Stimulated activated CD4-positive, alpha-beta T cell treated with anti-CD3 and anti-CD28 coated beads, Interleukin-1b, Interleukin-23, amount 100 ng/mL, for 4 hours (primary cell): ENCODE measurements at places on chromosomes 12 and 14.

GRCh38 chr14:104680056-104680805 is 9.2 kb upstream of the INF2 start:
- DNase-seq: no peak

- DNase-seq: no peak
Measured at GRCh38 chr14:89425931-89426330, 8.9 kb upstream of the FOXN3 start.

- DNase-seq: no peak
Measured at GRCh38 chr12:115255257-115255656, 571.3 kb upstream of the TBX3 start.

GRCh38 chr14:63328787-63329737 is 10.3 kb upstream of the GPHB5 start:
- DNase-seq: no peak

DNA sequence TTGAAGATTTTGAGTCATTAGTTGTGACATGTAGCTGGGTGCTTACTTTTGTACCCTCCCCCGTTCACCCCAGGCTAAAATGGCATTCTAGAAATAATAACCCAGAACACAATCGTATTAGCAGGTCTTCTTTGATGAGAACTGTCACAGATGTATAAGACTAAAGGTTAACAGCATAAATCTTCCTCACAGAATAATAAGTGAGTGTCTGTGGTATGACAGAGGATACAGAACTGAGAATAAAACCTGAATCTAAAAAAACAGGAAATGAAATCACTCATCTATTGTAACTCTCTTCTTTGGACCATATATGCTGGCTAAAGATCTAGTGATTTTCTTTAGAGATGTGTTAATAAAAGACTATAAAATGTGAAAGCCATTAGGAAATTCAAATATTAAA is 746.6 kb downstream of the LRFN5 start:
- DNase-seq: no peak

- DNase-seq: no peak
Measured at GRCh38 chr12:23098110-23098509, 473.1 kb downstream of the ETNK1 start.

- DNase-seq: no peak
Measured at GRCh38 chr12:19206493-19207077, 77.1 kb downstream of the PLEKHA5 start.

DNA sequence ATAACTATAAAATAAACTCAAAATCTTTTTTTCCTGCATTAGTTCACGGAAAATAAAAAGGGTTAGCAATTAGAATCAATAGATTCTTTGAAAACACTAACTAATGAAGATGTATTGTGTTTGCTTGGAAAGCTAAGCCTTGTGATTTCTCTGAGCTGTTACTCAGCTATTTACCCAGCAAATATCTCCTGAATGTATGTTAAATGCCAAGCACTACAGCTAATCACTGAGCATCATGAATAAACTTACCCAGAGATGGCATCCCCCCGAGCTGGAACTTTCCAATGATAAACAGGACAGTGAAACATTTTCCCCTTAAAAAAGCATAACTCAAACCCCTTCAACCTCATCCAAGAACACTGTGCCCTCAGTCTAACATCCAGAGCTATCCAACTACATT is 71.2 kb downstream of the SLC2A13 start:
- no peak for DNase-seq

DNA sequence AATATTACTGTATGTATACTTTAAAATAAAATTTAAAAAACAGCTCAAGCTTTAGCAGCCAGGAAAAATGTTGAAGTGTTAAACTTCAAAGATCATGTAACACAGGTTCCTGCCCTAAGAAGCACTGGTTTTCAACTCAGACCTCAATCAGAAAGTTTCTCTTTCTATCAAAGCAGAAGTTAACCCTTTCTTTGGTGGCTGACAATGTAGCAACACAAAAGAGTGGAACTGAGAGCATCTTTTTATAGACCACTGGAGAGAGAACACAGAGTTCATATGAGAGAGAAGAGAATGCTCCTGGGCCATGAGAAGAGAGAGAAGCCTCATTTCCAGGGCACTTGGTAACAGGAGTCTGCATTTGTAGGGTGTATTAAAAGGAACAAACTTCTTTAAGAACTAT is 42.2 kb upstream of the KTN1 start:
- DNase-seq: no peak

GRCh38 chr12:118946256-118946655 is 35.1 kb upstream of the SRRM4 start:
- DNase-seq: no peak

GRCh38 chr12:24997496-24997895 is 48.6 kb upstream of the BCAT1 start:
- DNase-seq: no peak

DNA sequence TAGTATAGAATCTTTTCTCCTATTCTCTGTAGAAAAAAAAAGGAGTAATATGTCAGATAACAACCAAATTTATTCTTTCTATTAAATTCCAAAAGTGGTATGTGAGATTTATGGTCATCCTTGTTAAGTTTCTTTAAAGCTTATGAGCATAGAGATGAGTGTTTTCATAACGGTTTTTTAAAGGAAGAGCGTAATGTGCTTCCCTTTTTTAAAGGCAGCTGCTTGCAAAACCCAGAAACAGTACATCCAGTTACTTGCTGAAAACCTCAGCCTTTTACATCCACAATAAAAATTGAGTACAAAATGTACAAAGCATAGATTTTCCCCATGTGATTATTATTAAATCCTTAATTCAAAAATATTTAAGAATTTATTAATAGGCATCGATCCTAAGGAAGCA is 53.6 kb upstream of the CD163 start:
- DNase-seq: no peak

GRCh38 chr12:82461836-82462235 is 103.5 kb downstream of the METTL25 start:
- no peak for DNase-seq

DNA sequence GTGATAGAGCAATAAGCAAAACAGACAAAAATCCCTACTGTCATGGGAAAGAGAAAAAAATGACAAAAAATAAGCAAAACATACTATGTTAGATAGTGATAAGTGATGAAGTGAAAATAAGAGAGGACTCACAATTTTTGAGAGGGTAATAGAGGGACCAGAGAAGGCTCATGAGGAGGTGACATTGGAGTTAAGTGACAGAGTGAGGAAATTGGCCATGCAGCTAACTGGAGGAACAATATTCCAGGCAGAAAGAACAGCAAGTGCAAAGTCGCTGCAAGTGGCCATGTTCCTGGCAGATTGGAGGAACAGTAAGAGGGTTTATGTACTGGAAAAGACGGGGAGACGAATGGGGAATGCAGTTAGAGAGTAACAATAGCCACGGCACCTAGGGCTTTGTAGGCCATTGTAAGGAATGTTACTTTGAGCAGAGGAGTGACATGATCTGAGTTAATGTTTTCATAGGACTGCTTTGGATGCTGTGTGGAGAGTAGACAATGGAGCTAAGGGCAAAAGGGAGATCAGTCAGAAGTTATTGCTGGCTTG is 1.4 kb upstream of the SAV1 start:
- no peak for DNase-seq

GRCh38 chr14:44154874-44155273 is 352.2 kb downstream of the FSCB start:
- no peak for DNase-seq

DNA sequence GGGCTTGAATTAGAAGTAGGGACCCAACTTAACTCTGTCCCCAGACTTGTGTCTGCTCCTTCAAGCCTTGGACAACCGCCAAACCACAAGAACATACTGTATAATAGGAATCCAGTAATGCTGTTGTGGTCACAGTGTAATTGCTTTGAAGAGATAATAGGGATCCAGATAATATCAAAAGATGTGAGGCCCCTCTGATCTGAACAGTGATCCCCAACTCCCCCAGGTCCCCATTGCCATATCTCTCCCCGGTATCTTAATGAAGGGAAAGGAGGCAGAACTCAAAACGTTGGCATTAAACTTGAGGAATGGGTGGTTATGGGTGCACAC is 8.5 kb upstream of the PLEKHH1 start:
- DNase-seq: no peak

GRCh38 chr14:69504775-69505174 is 20.2 kb downstream of the PLEKHD1 start:
- no peak for DNase-seq

DNA sequence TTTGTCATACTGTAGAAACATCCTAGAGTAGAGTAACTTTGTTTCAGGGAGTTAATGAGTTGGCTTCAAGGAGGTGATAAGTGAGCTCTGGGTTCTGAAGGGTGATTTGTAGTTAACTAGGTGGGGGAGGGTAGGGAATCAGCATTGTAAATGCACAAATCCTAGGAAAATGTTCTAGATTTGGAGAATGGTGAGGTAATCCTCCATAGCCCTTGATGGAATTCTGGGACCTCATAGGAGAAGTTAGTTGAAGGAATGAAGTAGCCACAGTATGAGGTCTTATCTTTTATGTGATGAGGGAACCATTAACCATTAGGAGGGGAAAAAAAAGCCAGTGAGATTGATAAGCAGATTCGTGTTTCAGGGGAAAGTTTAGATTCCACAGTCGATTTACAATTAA is 8.0 kb downstream of the CNOT2 start:
- no peak for DNase-seq

DNA sequence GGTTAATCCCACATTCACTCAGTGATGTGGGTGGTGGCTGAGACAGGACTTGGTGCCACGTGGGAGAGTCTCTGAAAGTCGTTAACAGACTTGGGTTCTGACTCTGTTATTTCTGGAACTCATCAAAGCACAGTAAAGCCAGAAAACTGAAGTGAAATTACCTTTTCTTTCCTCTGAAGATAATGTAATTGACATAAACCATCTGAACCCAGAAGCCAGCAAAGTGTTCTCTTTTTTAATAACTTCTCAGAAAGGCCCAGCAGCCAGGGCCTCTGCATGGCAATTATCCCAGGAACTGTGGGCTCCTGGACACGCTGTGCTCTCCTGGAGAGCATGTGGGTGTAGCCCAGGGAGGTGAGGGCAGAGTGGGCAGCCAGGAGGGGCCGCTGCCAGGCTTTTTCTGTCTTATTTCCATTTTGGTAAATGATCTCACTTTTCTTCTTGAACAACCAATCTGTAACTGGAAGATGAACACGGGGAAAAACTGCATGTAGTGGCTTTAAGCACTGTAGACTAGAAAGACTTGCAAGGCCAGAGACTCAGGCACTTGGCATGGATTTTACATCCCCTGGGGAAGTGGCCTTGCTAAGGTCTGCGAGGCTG is 444.1 kb upstream of the TMEM132C start:
- DNase-seq: no peak

GRCh38 chr12:19302100-19302640 is 137.1 kb upstream of the AEBP2 start:
- DNase-seq: no peak

GRCh38 chr12:95201056-95201670 is 16.1 kb downstream of the FGD6 start:
- no peak for DNase-seq

DNA sequence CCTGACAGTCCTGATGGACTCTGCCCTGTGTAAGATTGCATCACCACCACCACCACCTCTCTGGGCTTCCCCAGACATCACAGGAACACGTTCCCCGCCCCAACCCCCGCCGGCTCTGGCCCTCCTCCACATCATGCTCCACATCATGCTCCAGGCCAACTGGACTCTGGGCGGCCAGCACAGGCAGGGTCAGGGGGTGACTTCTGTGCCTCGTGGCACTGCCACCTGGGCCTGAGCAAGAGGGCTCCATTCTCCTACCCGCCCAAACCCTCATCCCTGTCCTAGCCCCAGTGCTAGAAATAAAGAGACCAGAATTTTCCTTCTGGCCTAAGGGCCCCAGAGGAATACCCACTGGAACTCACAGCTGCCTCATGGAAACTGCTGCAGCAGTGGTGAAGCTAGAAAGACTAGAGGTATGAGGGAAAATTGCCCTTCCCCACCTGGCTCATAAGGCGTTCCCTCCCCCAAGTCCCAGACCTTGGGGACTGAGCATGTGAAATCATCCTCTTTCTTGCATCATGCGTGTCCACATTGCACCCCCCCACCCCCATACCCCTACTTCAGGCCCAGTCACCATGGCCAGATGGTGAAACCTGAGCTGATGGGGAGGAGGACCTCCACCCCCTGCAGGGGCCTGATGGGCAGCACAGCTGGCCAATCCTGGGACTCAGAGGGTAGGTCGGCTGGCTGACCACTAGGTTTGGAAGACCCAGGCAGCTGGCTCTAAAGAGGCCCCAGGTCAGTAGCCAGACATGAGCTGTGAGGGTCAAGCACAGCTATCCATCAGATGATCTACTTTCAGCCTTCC is at the start of gene INHBE:
Gene INHBE, plus strand, starts transcription at position 742 of the 808 bp plus-strand sequence. CDS start 230 bp downstream, outside the sequence.
- no peak for DNase-seq

DNA sequence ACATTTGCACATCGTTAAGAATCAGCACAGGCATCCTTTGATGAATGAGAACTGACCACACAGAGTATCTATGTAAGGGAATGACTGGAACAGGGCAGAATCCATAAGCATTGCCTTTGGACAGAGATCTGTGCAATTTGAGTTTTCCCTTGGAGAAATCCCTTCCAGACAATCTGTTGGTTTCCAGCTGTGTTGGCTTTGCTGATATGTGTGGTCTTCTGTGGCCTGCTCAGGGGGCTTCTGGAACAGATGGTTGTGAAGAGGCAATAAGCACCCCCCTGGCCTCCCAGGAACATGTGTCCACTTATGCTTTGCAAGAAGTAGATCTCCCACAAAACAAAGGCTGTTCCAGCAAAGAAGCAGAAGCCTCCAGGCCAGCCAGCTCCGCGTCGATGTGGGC is 111.4 kb upstream of the TMEM132C start:
- DNase-seq: no peak

GRCh38 chr14:69755296-69755695 is 11.6 kb upstream of the SRSF5 start:
- DNase-seq: no peak

- no peak for DNase-seq
Measured at GRCh38 chr12:77949943-77950342, 119.2 kb downstream of the NAV3 start.

DNA sequence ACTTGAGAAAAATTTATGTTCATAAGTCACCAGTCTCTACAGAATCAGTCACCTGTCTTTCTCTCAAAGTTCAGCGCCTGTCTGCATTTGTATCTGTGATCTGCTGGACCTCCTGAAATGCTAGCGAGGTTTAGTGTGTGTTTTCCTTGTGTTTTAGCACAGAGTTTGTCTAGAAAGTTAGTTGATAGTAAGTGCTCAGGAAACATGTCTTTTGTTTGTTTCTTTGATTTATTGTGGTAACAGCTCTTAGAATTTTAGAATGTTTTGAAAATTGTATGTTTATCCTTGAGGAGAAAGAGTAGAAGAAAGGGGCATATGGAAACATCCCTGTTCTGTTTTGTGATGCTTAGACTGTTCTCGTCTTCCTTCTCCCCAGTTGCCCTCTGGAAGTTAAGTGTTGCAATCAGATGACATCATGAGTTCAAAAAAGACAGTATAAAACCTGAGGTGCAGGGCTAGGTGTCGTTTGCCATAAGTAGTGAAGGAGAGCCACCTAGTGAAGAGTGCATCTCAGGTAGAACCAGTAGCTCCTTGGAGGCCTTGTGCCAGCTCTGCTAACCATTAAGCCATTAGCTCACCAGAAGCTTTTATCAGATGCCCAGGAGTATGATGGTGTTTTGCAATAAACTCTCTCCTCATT is 44.8 kb downstream of the FBXW8 start:
- no peak for DNase-seq

- DNase-seq: no peak
Measured at GRCh38 chr14:55136241-55136640, 7.2 kb downstream of the LGALS3 start.

GRCh38 chr12:120439646-120440247 is 1.8 kb downstream of the COX6A1 start:
- peak; percentile 48 for DNase-seq
